ENCODE measurements at places on chromosomes 1 and 21. TPM values are rescaled to one million over a fixed set of nuclear protein-coding genes. Genes with fewer than 3 reads are reported as not detected.

IBA57 gene
- total RNA-seq, result 6.7 TPM

RIPK4 gene
- 2.1 TPM for total RNA-seq

RXFP4 gene
- not detected for total RNA-seq

PRRX1 gene
- 23.9 TPM for total RNA-seq

TSPAN2 gene
- total RNA-seq, result 11.1 TPM
